ENCODE measurements at places on chromosomes 5 and 9.

DNA sequence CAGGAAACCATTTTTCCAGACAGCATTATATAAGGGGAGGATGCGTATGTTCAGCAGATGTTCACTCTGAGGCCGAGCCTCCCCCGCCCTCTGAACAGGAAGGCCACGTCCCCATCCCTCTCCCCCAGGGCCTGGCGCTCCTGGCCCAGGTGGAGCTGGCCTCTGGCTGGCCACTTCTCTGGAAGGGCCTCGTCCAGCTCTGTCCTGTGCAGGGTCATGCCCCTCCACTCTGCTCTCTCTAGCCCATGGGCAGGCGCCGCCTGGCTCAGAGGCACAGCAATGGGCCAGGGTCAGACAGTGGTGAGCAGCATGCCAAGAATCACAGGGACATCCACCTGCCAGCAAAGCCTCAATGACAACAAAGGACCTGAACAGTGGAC, 34.2 kb downstream of the ADAMTS2 start:
- DNase-seq: no peak

DNA sequence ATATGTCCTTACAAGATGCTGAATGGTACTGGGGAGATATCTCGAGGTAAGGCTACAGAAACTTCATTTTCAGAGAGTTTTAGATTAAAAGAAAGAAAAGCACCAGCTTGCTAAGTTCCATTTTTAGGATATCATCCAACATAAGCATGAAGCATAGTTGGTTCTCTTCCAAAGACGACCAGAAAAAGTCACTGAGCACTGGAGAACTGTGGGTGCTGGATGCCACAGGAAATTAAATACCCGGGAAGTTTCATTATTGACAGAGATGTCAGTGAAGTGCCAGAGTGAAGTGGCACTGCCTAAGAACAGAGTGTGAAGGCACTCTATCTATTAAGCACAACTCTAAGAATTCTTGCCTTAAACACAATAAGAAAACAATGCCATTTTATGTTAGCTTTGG, 76.8 kb downstream of the PIK3R1 start:
- no peak for DNase-seq

- DNase-seq: no peak
Observed at GRCh38 chr5:72182686-72183085, 75.4 kb downstream of the MAP1B start.

GRCh38 chr5:140060816-140061215, 17.7 kb upstream of the NRG2 start:
- no peak for DNase-seq

GRCh38 chr5:81757404-81757803, 6.5 kb upstream of the SSBP2 start:
- no peak for DNase-seq

DNA sequence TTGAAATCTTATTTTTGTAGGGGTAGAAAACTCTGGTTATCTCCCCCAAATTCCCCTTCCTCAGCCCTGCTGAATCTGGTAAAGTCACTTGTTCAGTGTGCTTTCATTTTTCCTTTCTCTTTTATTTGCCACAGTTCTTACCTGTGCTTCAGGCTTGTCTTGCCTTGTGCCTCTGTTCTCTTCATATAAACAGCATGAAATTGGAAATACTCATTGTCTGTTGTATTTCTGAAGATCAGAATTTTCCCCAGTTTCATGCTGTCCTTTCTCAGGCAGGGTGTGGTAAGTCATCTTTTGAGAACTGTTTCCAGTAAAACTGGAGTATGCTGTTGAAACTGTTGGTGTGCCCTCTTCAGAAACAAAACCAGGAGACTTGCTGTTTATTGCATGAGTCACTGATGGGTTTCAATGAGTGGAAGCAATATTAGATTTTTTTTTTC, 7.0 kb downstream of the PAM start:
- peak; percentile 52 for DNase-seq

DNA sequence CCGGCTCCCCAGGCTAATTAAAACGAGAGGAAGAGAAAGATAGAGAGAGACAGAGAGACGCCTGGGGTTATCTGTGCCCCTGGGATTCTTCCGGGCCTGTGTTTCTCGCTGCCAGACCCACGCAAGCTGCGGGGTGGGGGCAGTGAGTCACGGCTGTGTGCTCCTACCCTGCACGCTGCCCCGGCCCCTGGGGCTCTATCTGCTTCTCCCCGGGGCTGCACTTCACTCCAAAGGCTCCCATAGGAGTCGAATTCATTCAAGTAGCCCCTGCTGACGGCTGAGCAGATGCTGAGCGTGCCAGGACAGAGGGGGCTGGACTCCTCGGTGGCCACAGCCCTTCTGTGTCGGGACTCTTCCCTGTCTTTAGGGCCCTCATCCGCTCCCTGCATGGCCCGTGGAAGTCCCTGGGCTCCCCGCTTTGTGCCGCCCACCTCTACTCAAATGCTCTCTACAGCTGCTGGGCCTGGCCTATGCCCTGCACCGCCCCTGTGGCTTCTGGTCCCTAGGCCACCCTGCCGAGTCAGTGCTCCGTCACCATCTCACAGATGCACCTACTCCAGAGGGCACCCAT, 22.8 kb downstream of the SARDH start:
- DNase-seq: no peak

GRCh38 chr5:74107899-74108298, 481.9 kb downstream of the ARHGEF28 start:
- DNase-seq: no peak

DNA sequence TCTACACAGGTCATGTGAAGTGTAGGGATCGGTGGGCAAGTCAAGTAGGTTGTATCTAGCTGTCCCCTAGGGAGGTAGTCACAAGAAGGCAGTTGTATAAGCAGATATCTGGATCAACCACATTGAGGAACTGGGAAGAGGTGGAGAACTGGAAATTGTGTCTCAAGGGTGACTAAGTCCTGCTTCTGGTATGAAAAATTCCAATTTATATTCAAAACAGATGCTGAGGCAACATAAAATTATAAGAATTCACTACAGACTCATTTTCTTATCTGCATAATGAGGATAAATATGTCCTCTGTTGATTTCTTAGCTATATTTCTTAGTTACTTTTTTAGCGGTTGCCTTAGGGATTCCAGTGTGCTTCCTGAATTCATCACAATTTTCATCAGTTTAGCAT, 46.8 kb downstream of the GALNT12 start:
- DNase-seq: no peak

GRCh38 chr5:68318955-68319705, 103.6 kb downstream of the PIK3R1 start:
- DNase-seq: no peak

GRCh38 chr9:3969590-3970260, 330.1 kb downstream of the GLIS3 start:
- DNase-seq: no peak

DNA sequence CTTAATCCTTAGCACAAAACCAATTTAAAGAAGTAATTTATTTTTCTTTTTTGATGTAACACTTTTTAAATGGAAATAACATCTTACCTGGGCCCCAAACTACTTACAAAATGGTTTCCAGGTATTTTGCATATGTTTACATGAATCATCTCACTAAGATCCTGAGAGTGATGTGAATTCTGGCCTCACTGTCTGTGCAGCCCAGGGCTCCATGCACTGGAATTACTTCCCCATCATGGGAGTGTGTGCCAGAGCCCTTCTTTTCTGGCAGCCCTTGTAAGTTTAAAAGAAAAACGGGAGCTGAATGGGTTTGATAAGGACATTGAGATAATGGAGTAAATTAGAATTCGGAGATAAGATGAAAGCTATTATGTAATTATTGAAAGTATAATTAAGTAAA, 12.2 kb upstream of the F2R start:
- no peak for DNase-seq

DNA sequence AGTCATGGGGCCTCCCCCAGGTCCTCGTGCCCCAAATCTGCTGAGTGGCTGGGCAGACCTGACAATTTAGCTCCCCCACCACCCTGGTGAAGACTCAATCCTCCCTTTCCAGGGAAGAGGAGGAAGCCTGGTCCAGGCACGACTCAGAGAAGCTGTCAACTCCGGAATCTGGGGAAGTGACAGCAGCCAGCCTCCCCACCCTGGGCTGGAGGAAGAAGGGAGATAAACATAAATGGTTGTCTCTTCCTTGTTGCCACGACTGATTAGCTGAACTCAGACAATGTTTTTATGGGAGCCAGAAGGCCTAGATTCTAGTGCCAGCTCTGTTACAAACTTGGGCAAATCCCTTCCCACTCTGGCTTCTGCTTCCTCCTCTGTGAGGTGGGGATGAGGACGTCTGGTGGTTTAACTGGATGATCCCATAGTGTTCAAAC, 15.4 kb downstream of the CCDC69 start:
- peak; percentile 41 for DNase-seq

DNA sequence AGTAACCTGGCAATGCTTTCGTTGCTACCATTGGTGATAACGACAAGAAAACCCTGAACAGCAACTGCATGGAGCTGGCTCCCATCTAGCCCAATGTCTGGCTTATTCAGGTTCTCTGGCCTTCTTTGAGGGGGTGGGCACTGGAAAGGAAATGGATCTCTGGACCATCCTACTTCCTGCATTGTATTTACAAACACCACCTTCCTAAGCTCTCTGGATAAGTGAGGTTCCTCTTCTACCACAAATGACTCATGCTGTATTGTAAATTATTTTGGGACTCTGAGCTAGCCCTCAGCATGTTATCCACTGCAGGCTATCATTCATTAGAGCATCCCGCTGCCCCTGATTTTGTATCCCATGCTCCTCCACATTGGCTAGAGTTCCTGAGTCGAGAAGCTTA, 136.9 kb upstream of the KLF9 start:
- DNase-seq: peak; percentile 13

GRCh38 chr5:169719360-169720314, 82.6 kb downstream of the DOCK2 start:
- no peak for DNase-seq

DNA sequence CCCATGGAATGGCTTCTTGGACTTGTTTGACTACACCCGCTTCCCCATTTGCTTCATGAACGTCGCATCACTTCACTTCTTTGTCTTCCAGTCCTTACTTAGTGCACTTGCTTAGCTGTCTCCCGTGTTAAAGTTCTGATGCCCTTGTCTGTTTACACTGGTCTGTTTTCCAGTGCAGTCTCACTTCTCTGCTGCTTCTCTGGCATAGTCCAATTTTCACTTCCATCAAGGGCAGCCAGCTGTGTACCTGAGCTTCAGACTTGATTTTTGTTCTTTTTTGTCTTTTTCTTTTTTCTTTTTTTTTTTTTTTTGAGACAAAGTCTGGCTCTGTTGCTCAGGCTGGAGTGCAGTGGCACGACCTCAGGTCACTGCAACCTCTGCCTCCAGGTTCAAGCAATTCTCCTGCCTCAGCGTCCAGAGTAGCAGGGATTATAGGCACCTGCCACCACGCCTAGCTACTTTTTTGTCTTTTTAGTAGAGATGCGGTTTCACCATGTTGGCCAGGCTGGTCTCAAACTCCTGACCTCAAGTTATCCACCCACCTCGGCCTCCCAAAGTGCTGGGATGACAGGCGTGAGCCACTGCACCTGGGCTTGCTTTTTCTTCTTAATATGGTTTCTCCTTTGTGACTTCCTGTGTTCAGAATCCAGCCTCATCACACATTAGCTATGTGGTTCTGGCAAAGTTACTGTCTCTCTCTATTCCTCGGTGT, 75.4 kb downstream of the LRRC70 start:
- no peak for DNase-seq

DNA sequence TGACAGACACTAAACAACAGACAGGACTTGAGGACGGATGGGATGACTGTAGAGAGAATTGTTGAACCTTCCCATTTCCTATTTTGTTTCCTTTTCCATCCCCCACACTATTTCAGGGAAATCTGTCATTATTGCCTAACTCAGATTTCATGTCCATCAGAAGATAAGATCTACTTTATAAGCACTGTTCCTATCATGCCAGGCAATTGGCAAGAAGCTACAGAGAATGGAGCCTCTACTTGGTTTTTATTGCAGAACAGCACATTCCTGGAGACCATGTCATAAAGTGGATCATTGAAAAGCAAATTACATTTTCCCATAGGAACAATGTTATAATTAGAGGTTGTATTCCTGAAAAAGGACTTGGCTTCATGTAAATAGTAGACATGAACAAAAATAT, 173.7 kb upstream of the KIF2A start:
- no peak for DNase-seq

GRCh38 chr5:32299059-32299677, 13.6 kb downstream of the MTMR12 start:
- DNase-seq: peak; percentile 21

DNA sequence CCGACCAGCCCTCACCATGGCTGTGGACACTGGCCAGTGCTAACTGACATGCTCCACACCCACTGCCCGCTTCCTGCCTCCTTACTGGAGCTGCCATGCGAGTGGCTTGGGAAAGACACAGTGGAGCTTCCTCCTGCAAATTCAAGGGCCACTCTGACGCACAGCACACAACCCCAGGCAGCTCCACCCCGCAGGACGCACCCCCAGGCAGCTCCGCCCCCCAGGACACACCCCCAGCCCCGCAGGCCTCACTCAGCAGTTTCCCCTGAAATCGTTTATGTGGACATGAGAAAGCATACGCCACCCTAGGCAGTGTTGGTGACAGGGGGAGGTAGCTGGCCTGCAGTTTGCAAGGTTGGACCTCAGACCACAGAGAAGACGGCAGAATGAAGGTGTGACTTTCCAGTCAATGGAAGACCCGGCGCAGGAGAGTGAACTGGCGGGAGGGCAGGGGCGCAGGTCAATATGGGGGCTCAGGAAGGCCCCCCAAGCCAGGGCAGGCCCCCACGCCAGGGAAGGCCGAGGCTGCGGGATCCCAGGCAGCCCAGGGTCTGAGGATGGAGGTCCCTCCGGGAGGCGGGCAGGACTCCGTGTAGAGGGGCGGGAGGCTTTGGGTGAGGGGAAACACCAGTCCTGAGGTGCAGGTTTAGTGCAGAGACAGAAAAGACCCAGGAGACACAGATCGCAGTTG, 21.6 kb downstream of the LPCAT1 start:
- no peak for DNase-seq

- DNase-seq: no peak
Observed at GRCh38 chr5:144548936-144549335, 378.3 kb downstream of the KCTD16 start.

- peak; percentile 70 for DNase-seq
Observed at GRCh38 chr5:152514827-152515397, 109.8 kb upstream of the NMUR2 start.

DNA sequence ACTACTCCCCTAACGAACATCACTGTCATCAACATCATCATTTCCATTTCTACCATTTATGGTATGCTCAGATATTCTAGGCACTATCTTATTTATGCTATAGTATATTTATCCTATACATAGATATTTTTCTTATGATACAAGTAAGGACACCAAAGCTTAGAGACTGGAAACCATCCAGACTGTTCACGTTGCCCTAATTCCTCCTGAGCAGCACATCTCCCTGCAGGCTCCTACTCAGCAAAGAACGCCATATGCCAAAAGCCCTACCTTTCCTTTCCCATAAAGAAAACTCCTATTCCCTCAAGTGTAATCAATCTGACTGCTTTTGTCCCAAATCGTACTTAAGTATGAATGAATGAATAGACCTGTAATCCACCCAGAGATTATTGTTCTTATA, 247.0 kb downstream of the PRELID2 start:
- DNase-seq: no peak

DNA sequence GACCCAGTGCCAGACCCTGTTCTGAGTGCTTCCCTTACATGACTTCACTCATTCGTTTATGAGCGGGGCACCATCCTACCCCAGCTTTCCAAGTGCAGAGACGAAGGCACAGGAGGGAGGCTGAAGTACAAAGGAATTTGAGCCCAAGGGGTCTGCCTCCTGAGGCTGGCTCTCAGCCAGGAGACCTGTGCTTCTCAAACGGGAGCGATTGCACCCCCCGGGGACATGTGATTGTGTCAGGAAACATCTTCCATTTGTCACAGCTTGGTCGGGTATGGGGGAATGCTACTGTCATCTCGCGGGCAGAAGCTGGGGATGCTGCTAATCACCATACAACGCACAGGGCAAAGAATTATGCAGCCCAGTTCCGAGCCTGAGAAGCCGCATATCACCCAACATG, 23.9 kb downstream of the ADCY2 start:
- no peak for DNase-seq

Measured in OCI-M1 (cell line).